ENCODE measurements at places on chromosomes 2 and 18.

DNA sequence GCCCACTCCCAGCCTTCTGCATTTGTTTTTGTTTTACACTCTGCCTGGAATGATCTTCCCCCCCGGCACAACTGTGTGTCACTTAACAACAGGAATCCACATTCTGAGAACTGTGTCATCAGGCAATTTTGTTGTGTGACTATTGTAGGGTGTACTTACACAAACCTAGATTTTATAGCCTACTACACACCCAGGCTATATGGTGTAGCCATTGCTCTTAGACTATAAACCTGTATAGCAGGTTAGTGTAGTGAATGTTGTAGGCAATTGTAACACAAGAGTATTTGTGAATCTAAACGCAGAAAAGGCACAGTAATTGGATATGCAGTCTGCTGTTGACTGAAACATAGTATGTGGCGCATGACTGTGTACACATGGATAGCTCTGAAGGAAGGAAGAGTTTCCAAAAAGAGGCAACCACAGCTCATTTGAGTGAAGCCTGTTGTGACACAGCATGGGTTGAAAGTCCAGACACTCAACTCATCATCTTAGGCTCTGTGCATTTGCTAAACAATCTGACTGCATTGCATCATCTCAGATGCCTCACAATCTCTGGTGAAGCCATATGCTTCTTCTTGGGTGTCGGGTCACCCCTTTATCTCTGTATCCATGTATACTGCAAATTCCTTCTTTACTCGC lies 506.6 kb upstream of the SPHKAP start:
- DNase-seq: no peak

- no peak for DNase-seq
Observed at GRCh38 chr18:79779021-79779699, 18.6 kb upstream of the KCNG2 start.

GRCh38 chr2:111940333-111941196 lies 42.2 kb downstream of the MERTK start:
- no peak for DNase-seq

DNA sequence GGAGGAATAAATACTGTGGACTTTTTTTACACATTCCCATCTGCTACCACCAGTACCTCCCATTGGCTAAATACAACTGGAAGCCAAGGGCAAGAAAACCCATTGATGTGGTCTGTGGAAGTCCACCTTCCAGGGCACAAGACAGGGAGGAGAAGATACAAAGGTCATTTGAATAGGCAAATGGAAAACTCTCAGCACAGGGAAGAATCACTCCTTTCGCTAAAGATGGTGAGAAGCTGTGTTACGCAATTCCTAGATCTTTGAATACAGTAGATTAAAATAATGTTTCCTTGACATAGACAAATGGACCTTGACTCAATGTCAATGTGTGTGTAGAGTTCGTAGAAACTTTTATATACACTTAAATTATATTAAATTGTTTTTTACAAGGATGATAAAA lies 70.9 kb upstream of the ERBB4 start:
- no peak for DNase-seq

DNA sequence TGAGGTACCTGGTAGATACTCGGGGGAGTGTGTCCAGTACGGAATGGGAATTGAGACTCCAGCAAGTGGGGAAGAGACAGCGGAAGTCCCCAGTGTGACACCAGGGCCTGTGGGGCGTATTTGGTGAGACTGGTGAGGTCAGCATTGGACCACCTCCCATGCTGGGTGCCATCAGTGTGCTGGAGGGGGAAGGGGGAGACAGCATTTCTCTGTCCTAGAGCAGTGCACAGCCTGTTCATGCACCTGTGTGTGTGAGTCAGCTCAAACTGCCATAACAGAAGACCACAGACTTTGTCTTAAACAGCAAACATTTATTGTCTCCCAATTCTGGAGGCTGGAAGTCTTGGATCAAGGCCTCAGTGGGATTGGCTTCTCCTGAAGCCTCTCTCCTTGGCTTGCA lies 301.8 kb downstream of the GBX2 start:
- no peak for DNase-seq

DNA sequence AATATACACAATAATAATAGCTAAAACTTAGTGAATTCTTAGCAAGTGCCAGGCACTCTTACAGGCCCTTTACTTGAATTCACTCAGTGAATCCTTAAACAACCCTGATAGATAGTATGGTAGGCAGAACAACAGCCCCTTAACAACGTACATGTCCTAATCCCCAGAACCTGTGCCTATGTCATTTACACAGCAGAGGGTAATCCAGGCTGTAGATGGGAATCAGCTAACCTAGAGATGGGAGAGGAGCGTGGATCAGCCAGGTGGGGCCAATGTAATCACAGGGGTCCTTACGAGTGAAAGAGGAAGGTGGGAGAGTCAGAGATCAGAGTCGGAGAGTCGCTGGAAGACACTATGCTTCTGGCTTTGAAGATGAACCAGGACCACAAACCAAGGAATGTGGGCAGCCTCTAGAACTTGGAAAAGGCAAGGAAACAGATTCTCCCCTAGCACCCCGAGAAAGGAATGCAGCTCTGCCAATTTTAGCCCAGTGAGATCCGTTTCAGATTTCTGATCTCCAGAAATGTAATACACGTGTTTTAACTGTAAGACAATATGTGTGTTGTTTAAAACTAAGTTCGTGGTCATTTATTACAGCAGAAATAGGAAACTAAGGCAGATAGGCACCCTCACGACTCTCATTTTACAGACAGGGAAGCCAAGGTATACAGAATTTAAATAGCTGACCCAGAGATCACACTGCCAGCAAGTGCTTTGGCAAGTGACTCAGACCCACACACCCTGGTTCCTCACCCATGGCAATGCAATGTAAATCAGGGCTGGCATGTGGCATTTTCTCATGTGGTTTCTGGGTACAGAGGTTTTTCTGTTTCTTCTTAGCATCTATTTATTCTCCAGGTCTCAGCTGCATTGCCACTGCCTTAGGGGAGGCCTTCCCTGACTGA lies 68.9 kb downstream of the DOCK10 start:
- no peak for DNase-seq

DNA sequence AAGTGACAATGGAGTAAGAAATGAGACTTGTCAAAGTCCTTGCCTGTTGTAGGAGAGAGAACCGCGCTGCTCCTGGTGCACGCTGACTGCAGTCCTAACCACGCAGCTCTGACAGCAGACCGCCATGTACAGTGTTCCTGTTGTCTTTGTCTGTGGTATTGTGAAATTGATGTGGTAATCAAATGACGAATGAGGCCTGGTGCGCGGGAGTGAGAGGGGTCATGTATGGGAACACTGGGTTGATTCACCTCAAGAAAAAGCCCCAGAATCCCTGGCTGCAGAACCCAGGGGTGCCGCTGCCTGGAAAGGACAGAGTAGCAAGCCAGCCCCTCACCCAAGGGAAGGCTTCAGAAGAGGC lies 64.0 kb downstream of the INPP4A start:
- DNase-seq: no peak

GRCh38 chr2:5803547-5803946 lies 111.4 kb downstream of the SOX11 start:
- no peak for DNase-seq

- DNase-seq: no peak
Observed at GRCh38 chr2:239583171-239583878, 182.5 kb upstream of the HDAC4 start.

GRCh38 chr2:23567161-23567756 lies 182.3 kb downstream of the KLHL29 start:
- no peak for DNase-seq

GRCh38 chr2:207412787-207413310 lies 116.9 kb upstream of the CREB1 start:
- no peak for DNase-seq

DNA sequence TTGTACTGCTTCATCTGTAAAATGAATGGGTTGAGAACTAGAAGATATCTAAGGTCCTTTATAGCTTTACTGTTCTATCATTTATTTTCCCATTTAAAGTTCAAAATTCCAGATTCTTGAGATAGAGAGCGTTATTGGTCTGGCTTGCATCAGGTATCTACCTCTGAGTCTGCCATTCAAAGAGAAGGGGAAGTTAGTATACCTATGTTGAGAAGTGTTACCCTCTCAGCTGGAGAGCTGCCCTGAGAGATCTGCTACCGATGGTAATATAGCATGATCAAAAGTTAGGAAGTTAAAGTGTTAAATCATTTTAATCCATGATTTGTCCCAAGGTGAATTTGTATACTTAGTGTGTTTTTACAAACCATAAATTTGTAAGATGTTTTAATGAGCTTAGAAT lies 7.4 kb downstream of the EPC2 start:
- DNase-seq: no peak

DNA sequence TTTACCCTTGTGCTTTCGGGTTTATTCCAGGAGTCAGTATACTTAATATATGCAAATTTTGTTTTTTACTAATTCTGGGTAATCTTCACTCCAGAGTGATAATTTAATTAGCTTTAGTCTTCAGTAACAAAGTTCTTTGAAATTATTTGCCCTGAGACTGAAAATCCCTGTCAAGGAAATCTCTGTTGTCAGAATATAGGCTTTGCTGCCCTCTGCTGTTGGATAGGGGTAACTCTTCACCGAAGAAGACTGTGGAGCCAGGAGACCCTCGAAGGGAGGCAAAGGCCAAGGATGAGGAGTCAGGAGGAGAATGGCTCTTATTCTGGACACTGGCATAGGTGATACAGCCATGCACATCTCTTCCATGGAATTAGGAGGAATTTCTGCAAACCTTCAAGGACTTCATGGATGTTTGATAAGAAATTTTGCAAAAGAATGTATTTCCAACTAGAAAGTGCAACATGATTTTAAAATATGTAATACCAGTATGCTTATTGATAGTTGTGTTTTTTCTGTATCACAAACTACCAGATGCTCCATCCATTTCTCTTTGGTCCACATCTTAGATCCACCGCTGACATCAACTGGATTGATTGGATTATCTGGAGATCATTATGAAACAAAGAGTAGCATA lies 182.3 kb downstream of the RDH14 start:
- no peak for DNase-seq

GRCh38 chr2:144524118-144525009 lies 4.4 kb upstream of the ZEB2 start:
- DNase-seq: no peak

DNA sequence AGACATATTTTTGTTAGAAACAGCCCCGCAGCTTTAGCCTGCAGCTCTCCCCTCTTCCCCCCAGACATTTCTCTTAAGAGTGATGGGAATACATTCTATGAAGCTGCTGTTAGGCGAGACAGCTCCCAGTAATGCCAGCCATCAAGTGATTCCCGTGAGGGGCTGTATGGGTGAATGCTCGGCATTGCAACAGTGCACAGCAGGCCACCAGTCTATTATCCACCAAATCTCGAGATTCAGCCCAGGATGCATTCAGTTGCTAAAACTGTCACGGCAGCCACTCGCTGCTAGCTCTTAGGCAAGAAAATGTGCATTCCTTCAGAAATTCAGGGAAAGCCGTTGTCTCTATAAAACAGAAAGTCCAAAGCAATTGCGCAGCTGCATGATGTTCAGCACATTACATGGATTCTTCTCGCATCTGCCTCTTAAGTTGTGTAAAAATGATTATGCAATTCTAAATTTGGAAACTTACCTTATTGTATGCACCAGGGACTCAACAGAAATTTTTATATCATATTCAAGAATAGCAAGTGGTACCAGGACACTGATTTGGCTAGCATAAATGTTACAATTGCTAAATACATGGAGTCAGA lies 211.3 kb upstream of the ARL4C start:
- no peak for DNase-seq

DNA sequence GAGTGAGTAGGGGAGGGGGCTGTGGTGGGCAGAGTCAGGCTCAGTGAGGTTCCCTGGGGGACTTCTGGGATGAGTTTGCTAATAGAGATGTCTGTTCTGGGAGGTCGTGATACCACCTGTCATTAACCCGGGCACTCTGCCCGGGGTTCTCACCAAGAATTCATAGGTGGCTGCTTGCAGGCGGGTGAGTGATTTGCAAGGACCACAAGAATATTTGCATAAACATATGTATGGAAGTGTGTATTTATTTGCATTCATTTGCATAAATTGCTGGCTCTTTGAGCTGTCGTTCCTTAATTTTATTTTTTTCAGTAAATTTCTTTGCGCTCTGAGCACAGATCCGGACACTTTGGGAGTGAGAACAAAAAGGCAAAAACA lies 260.0 kb downstream of the ATAD2B start:
- DNase-seq: no peak

GRCh38 chr2:161147856-161148255 lies 12.4 kb upstream of the TANK start:
- no peak for DNase-seq

DNA sequence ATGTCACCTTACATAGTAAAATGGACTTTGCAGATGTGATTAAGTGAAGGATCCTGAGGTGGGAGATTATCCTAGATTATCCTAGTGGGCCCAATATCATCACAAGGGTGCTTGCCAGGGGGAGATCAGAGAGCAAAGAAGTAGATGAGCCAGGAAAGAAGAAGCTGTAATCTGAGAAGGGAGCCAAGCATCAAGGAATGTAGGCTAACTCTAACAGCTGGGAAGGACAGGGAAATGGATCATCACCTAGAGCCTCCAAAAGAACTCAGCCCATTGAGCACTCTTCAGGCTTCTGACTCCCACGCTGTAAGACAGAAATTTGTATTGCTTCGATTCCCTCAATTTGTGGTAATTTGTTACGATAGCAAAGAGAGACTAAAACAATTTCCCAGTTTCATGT lies 309.9 kb downstream of the LRP1B start:
- DNase-seq: no peak

GRCh38 chr2:150882751-150883612 lies 378.7 kb downstream of the RBM43 start:
- no peak for DNase-seq

DNA sequence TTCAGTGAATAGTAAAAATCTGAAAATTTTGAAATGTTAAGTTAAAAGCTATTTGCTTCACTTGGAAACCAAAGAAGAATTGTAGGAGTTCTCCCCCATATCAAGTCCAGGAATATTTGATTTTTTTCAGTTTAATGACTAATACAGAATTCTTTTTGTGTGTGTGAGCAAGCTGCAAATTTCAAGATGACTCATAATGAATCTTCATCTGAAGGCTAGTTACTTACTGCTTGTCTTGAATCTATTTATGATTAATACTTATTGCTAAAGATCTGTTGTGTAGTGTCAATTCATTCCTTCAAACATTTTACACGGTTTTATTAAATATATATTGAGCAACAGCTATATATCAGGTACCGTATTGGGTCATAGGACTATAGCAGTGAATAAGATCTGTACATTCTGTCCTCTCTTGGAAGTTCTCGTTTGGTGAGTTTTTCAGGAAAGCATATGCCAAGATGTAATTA lies 47.8 kb upstream of the CAVIN2 start:
- no peak for DNase-seq

- no peak for DNase-seq
Observed at GRCh38 chr2:45963816-45964215, 312.3 kb downstream of the PRKCE start.

- no peak for DNase-seq
Observed at GRCh38 chr2:11387100-11387390, 42.6 kb upstream of the ROCK2 start.

DNA sequence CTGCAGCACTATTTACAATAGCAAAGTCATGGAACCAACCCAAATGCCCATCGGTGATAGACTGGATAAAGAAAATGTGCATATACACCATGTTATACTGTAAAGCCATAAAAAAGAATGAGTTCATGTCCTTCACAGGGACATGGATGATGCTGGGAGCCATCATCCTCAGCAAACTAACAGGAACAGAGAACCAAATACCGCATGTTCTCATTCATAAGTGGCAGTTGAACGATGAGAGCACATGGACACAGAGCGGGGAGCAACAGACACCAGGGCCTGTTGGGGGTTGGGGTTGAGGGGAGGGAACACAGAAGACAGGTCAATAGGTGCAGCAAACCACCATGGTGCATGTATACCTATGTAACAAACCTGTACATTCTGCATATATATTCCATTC lies 33.5 kb downstream of the HNMT start:
- DNase-seq: no peak

- DNase-seq: no peak
Observed at GRCh38 chr2:42801381-42801780, 9.0 kb upstream of the HAAO start.
